ENCODE measurements at places on chromosomes 7 and 10.

DNA sequence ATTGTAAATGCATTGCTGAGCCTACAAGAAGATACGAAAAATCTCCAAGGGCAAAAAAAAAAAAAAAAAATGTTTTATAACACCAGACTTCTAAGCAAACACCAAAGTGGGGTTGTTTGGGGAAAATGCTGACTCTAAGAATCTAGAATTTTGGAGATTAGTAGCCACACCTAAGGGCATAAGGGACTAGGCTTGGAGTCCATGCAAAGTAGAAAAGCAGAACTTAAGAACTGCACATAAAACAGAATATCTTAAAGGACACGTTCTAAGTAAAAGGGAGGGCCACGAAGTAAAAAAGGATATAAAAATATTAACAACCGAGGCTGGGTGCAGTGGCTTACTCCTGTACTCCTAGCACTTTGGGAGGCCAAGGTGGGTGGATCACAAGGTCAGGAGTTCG lies 269.8 kb upstream of the AUTS2 start:
- DNase-seq = no peak

DNA sequence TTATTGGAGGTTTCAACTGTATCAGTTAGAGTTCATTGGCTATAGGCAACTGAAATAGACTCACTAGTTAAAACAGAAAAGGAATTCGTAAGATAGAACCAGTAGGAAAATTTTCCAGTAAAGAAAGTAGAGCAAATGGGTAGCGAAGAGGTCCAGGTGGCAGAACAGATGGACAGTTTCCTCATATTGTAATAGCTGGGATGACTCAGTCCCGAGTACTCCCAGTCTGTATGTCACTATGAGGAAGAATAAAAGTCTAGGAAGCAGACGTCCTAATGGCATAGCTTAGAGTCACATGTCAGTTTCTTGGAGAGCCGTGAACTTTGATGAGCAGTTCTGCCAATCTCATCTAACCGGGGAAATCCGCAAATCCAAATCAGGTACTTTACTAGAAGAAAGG lies 95.3 kb downstream of the RNF32 start:
- DNase-seq = no peak

- no peak for DNase-seq
These were observed 10.2 kb upstream of the AGR2 start for GRCh38 chr7:16815001-16815400.

GRCh38 chr7:42614636-42615035 lies 297.2 kb downstream of the C7orf25 start:
- DNase-seq = no peak

GRCh38 chr10:5284311-5285057 lies 80.3 kb upstream of the UCN3 start:
- no peak for DNase-seq

DNA sequence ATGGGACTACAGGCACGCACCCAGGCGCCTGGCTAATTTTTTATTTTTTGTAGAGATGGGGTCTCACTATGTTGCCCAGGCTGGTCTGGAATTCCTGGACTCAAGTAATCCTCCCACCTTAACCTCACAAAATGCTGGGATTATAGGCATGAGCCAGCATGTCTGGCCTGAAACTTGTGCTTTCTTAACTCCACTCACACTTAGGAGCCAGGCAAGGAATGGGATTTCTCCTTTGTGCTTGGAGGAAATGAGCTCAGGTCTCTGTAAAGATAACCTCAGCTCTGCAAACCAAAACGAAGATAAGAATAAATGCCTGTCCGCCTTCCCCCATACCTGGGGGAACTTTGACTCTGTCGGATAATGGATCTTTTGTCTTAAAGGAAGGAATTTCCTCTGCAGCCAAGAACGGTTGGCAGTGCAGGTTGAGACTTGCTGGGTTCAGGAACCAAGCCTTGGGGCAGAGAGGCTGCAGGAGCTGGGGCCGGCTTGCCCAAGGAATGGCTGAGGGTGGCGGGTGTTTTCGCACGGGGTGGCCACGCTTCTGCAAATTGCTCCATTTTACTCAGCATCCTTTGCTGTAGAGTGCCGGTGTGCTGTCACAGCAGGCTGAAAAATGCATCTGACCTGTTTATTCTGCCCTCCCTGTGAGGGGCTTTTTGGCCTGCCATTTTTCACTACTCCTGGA lies 174.2 kb downstream of the KIAA1217 start:
- DNase-seq = no peak

- no peak for DNase-seq
These were observed 858.7 kb downstream of the CCSER2 start for GRCh38 chr10:85187047-85187446.

DNA sequence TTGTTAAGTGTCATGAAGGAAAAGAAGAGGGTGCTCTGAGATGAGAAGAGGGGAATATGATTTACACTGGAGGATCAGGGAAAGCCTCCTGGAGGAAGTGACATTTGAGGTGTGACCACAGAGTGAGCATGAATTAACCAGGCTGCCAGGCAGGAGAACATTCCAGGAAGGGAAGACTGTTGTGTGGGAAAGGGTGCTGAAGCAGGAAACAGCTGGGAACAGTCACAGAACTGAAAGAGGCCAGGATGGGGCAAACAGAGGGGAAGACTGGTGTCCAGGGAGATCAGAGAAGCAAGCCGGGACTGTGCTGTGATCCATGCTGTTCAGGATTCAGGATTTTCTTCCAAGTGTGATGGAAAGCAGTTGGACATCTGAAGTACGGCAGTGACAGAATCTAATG lies 14.9 kb downstream of the HIPK2 start:
- no peak for DNase-seq

DNA sequence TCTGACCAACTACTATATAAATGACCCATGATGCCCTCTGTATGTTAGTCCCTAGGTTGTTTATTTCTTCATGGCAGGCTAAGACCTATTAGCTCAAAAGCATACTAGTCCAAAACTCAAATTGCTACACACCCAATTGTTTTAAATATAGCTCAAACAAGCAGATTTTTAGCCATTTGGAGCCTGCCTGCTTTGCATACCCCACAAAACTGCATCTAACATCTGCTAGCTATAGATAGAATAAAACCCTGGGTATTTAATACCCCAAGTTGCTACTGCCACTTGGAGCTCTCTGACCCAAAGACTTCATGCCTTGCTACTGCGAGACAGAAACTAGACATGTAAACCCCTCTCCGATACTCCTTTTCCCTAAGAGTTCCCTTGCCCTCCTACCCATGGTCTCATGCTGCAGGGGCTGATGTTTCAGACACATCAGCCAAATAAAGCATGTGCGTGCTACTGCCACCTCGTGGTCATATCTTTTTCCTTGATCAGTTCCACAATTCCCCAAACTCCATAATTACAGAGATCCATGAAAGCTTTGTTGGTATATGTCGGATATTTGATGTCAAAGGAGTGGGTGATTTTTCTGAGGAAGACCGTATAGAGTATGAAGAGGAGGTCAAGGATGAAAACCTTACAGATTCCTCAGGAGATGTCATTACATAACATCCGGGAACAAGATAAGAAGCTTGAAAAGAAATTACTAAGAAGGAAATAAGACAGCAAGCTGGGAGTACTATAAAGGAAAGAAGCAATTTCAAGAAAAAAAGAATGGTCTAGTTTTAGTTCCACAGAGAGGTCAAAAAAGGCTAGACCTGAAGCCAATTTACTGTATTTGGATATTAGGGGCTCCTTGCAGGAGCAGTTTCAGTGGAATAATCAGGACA lies 386.6 kb downstream of the SH2D4B start:
- no peak for DNase-seq

DNA sequence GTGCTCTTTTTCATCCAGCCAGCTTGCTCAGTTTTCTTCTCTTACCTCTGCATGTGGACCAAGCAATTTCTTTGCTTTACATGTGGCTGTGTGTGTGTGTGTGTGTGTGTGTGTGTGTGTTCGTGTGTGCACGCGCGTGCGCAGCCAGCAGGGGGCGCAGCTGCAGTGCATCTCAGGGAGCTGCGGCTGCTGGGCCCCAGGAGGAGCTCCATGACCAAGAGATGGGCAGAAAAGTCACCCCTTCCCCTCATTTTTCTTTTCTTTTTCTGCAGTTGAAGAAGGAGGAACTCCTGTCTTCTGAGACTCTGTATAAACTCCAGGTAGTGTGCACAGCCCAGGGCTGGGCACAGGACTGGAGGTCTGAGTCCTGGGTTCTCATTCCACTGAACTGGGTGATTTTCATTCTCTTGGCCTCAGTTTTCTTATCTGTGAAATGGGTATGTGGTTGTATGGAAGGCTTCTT lies 41.8 kb downstream of the BLNK start:
- peak; percentile 87 for DNase-seq

DNA sequence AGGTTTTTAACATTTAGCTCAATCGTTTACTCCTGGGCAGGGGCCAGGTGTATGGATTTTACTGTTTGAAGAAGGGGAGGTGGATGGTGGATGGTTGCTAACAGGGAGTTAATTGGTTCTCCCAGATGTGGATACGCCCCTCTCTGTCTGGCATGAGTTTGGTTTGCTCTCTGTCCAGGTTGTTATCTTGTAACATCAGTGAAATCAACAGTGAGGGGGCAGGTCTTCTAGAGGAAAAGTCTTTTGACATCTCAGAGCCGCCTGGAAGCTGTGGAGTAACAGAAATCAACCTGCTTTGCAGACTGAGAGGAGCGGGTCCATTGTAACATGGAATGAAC lies 243.4 kb downstream of the MGMT start:
- no peak for DNase-seq

DNA sequence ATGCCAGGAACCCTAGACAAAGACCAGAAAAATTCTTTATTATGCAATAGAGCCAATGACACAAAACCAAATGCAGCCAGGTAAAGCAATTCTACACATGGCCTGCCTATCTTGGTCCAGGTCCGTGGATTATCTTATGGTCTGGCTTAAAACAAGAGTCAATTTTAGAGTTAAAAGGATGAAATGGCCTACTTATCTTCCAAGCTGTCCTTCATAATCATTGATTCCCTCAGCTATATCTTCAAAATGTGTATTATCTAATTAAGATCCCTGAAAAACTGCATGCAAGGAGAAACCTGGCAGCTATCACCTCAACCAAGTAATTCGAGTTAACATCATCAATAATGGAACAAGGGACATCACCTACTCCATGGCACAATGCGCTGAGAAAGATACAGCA lies 479.4 kb upstream of the NRP1 start:
- DNase-seq = no peak

Measured in Right ventricle myocardium superior (tissue), 1 donor.